Inflammatory macrophage treated with lipopolysaccharide for 1 hour (primary cell): ENCODE measurements at places on chromosomes 12 and 14.
A peak's percentile ranks its signal among the peaks of the same experiment; 100 is the strongest.

DNA sequence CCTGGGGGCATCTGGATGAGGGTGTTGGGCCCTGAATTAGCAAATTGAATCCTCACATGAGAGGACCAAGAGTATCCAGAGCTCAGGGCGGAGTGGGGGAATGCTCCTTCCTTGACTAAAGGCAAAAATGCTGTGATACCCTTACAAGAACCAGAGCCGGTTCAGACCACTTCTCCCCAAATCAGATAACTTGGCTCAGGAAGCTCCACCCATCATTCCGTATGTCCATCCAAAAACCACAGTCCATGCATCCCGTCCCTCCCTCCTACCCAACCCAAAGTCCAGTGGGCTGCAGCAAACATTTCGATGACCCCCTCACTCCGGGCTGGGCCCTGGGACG is 22.4 kb downstream of the DIO3 start:
- DNase-seq = no peak

- no peak for DNase-seq
Measured at GRCh38 chr12:124398578-124399227, 103.8 kb downstream of the RFLNA start.

GRCh38 chr14:68690089-68690958 is 102.5 kb downstream of the ZFP36L1 start:
- DNase-seq = no peak

DNA sequence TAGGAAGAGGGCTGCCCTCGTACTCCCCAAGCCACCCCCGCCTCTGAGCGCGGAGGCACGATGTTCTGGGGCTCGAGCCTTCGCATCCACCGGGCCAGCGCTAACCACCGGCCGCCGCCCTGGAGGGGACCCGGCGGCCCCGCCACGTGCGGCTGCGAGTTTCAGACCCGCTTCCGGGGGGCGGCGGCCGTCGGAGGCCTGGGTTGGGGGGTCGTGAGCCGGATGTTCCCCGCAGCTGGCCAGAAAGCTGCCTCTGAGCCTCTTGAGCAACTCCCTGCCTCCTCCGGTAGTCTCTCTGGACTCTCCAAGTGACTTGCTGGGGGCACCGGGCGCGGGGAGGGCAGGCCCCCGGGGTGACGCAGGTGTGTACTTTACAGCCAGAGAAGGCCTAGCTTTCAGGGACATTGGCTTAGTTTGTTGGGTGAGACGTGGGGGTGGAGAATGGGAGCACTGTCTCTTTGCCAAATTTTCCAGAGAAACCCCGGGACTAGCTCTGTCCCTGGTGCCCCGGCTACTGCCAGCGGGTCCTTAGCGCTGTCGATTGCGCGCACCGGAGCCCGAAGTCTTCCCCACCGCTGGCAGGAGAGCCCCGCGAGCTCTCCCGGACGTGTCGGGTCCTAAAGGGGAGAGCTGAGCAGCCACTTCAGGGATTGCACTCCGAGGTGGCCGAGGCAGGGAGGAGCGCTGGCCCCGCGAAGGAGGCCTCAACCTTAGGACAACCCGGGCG is 15.6 kb downstream of the OTX2 start:
- no peak for DNase-seq

GRCh38 chr12:10607885-10608458 is 5.4 kb downstream of the MAGOHB start:
- DNase-seq = no peak

DNA sequence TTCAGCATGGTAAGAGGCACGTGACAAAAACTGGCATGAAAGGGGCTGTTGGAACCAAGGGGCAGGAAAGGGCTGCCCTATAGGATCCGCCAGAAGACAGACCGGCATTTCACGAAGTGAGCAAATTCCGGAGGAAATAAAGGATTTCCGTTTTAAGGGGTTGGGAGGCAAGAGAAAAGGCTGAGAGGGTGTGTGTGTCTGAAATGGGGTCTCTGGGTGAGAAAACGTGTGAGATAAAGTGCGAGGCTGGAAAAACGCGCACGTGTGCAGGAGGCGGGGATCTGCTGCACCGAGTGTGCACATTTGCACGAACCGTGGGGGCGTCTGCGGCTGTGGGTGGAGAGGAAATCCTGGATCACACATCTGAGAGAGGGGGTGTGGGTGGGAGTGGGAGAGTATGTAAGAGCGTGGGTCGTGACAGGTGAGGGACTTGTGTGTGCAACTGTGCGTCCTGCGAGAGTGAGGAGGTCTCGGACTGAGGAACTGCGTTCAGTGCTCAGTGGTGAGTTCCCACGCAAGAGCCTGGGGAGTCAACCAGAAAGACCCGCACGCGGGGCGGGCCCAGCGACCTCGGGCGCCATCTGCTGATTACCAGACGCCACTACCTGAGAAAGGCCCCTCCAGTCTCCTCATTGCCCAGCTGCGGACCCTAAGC is 37.0 kb upstream of the P2RX7 start:
- DNase-seq = peak; percentile 63

DNA sequence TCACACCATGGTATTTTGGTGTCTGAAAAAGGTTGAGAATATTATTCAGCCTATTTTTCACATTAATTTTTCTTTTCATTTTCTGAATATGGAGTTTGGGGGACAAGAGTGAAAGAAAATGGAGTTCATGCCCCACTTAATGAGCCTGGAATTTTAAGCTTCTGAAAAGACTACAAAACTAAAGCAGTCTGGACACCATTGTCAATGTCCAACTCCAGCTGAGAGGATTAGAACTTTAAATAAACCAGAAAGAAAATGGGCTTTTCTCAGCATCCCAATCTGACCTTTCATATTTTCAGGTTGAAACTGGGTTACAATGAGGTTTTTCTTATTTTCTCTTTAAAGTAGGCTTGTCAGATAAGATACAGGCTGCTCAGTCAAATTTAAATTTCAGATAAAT is 207.7 kb downstream of the SLC6A15 start:
- no peak for DNase-seq

- no peak for DNase-seq
Measured at GRCh38 chr12:2835691-2836403, 1.0 kb upstream of the NRIP2 start.
